Cardiac muscle cell (in vitro differentiated cells and primary cell): ENCODE measurements at places on chromosomes 7 and 10. TPM values are rescaled to one million over a fixed set of nuclear protein-coding genes. Genes with fewer than 3 reads are reported as not detected.

DNA sequence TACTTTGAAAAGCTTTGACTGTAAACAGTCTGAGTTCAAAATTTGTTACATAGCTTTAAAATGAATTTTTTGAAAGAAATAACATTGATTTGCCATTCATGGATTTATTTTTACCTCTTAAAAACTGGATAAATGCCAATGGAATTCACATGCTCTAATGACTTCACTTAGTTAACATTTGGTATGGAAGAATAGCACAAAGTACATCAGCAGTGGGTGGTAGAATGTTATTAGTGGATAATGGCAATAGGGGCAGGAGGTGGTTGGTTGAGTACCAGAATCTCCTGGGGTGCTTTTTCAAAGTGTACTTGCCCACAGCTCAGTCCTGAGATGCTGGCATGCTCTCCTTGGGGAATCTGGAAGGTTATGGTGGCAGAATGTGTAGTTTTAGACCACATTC, 4.7 kb downstream of the PPP1R9A start:
- no peak overlapping the region for H3K4me3 ChIP-seq
- no peaks in the 10 kb centered on the region for H3K27me3 ChIP-seq
- peaks cover 21% of the 10 kb centered on the region for H3K4me1 ChIP-seq

GRCh38 chr10:95935429-95935828, 27.7 kb downstream of the CC2D2B start:
- H3K27ac ChIP-seq: no peak overlapping the region
- no peaks in the 10 kb centered on the region for H3K27me3 ChIP-seq
- no peak overlapping the region for H3K4me3 ChIP-seq

DNA sequence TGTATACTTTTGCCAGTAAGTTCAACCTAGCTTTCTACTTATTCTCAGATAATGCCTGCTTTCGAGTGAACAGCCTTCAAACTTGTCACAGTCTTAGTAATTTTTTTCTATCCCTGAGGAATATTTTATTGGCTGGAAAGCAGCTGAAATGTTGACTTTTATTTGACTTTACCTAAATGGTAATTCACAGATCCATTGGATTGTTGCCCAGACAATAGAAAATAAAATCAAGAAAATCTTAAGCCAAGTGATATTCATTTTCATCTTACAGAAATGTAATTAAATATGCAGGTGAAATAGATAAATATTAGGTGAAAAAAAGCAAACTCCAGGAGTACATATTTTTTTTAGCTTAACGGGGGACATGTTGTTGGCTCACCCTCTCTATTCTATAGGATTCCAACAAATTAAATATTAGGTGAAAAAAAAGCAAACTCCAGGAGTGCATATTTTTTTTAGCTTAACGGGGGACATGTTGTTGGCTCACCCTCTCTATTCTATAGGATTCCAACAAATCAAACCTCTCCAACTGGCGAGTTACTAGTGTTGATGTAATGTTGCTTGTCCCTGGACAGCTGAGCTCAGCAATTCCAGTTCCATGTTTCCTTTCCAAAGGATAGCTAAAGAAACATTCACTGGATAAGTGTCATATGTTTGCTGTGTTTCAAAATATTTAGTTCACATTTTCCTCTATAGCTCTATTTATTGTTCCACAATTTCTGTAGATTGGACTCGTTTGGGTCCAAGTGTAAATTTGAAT, 4.2 kb downstream of the TMEM26 start:
- no peak overlapping the region for H3K27ac ChIP-seq
- peaks cover 4% of the 10 kb centered on the region for H3K4me1 ChIP-seq
- H3K4me3 ChIP-seq: no peak overlapping the region
- H3K27me3 ChIP-seq: peaks cover 39% of the 10 kb centered on the region

DNA sequence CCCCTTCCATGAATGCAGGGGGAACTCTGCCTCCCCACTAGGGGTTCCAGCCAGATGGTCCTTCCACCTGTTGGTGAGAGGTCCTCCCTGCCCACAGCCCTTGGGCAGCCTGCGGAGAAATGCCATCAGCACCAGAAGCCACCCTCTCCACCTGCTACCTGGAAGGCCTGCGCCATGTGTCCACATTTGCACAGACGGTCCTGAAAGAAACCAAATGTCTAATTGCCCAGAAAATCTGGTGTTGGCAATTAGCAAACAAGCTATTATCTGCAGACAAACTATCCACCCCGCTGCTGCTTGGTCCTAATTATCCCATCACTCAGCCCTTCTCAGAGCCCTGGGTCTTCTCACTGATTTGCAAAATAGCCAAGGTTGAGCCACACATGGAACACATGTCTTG, 32.3 kb downstream of the HSPA12A start:
- no peak for DNase-seq
- no peak overlapping the region for H3K4me3 ChIP-seq

DNA sequence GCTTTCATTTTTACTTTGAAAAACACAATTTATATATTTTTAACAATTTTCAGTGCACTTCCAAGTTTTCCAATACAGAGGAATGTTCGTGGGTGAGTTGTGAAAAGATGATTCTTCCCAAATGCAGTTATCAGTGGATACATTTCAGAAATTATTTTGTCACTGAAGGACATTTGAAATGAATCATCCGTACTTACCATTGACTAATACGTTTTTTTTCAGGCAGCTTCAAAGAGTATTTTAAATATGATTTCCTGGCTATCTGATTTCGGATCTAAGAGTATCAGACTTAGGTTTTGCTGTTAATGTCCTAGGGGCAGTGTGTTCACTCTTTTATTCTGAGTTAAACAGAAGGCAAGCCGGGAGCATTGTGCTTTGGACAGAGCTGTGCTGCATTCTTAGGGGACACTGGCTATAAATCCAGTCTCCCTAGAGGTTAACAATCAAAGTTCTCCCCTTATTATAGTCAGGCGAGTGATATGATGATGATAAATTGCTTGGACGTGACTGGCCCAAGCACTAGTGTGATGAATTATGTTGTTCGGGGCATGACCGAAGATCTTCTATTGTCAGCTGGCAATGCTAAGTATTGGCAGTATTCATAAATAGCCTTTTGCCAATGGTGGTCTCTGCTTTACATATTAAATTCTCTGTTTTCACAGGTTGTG, 4.5 kb downstream of the PTER start:
- H3K4me1 ChIP-seq: peaks cover 3% of the 10 kb centered on the region
- no peaks in the 10 kb centered on the region for H3K27me3 ChIP-seq
- no peak overlapping the region for H3K4me3 ChIP-seq
- no peak for DNase-seq
- H3K27ac ChIP-seq: no peak overlapping the region

- H3K36me3 ChIP-seq: no peaks in the 10 kb centered on the region
- peak overlapping the region; percentile 46 for H3K4me3 ChIP-seq
- no peak overlapping the region for H3K27ac ChIP-seq
- no peak for DNase-seq
- peaks cover 26% of the 10 kb centered on the region for H3K4me1 ChIP-seq
- H3K27me3 ChIP-seq: peaks cover 34% of the 10 kb centered on the region
Measured at GRCh38 chr10:102240467-102241031, 763 bp downstream of the PITX3 start.

- H3K36me3 ChIP-seq: no peaks in the 10 kb centered on the region
- H3K27ac ChIP-seq: no peak overlapping the region
- DNase-seq: no peak
- H3K27me3 ChIP-seq: no peaks in the 10 kb centered on the region
- no peak overlapping the region for H3K4me3 ChIP-seq
- no peaks in the 10 kb centered on the region for H3K4me1 ChIP-seq
Measured at GRCh38 chr10:49134327-49134726, 506 bp upstream of the FAM170B start.

- H3K4me1 ChIP-seq: no peaks in the 10 kb centered on the region
- H3K27me3 ChIP-seq: no peaks in the 10 kb centered on the region
- H3K36me3 ChIP-seq: no peaks in the 10 kb centered on the region
Measured at GRCh38 chr7:125568799-125569198, 639.2 kb upstream of the POT1 start.

- H3K4me1 ChIP-seq: no peaks in the 10 kb centered on the region
- H3K27ac ChIP-seq: no peak overlapping the region
- no peaks in the 10 kb centered on the region for H3K27me3 ChIP-seq
Measured at GRCh38 chr10:20207653-20208052, 391.4 kb downstream of the PLXDC2 start.

- H3K4me3 ChIP-seq: no peak overlapping the region
- no peak overlapping the region for H3K27ac ChIP-seq
- H3K27me3 ChIP-seq: no peaks in the 10 kb centered on the region
- H3K4me1 ChIP-seq: peaks cover 33% of the 10 kb centered on the region
- H3K36me3 ChIP-seq: no peaks in the 10 kb centered on the region
Measured at GRCh38 chr10:96288151-96288621, 16.0 kb upstream of the DNTT start.

- no peak overlapping the region for H3K4me3 ChIP-seq
- DNase-seq: no peak
- no peaks in the 10 kb centered on the region for H3K36me3 ChIP-seq
- H3K27ac ChIP-seq: no peak overlapping the region
- peaks cover 12% of the 10 kb centered on the region for H3K27me3 ChIP-seq
- no peaks in the 10 kb centered on the region for H3K4me1 ChIP-seq
Measured at GRCh38 chr10:77264107-77264506, 373.5 kb downstream of the KCNMA1 start.

Gene PCGF5
- 13.8 and 19.8 TPM in 2 replicates for total RNA-seq

Gene SERPINE1
- 1.1 and 1.6 TPM in 2 replicates for total RNA-seq

Gene GJD4
- total RNA-seq: 0.24 TPM in 1 of 2 replicates, not detected in the other

Gene DDX50
- total RNA-seq: 48.2 and 52.0 TPM in 2 replicates

Gene HHEX
- 0.32 and 0.89 TPM in 2 replicates for total RNA-seq
